ENCODE measurements at places on chromosomes 7 and 10.

DNA sequence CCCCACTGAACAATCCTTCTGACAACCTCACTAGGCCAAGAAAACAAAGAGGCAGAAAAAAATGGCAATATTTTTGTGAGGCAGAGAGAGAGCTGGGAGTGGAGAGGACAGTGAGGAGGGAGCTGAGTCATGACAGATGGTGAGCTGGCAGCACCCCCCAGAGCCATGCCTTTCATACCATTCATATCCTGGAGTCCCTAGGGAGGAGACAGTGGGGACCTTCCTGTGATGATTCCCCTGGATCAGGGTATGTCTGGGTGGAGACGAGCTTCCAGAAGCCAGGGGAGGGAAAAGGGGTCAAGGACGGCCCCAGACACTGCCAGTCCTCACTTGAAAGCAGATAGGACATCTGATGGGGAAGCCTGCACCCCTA lies 160.5 kb downstream of the ADAM12 start:
- DNase-seq, result no peak

GRCh38 chr7:45454771-45455170 lies 119.4 kb upstream of the ADCY1 start:
- no peak for DNase-seq

- peak; percentile 69 for DNase-seq
Measured at GRCh38 chr7:92447345-92448204, at the start of gene GATAD1. TSS of gene GATAD1 (plus strand) at chr7:92447482. CDS start at chr7:92447730, 248 bp downstream.

DNA sequence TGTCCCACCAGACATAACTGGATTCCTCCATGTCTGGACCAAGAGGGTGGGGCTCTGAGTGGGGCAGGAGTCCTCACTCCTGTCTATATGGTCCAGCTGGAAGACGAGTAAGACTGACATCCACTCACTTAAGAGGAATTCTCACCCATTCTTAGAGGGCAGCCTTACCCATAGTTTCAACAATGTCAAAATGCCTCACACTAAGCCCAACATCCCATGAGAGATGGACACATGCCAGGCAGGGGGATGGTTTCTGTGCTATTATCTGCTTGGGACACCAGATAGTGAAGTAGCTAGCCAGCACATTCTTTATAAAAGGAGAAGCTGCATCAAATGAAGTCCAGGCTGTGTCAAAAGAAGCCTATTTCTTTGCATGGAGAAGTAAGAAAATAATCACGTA lies 4.7 kb upstream of the LANCL2 start:
- no peak for DNase-seq

GRCh38 chr10:70458329-70459060 lies 17.0 kb upstream of the NODAL start:
- DNase-seq, result no peak

DNA sequence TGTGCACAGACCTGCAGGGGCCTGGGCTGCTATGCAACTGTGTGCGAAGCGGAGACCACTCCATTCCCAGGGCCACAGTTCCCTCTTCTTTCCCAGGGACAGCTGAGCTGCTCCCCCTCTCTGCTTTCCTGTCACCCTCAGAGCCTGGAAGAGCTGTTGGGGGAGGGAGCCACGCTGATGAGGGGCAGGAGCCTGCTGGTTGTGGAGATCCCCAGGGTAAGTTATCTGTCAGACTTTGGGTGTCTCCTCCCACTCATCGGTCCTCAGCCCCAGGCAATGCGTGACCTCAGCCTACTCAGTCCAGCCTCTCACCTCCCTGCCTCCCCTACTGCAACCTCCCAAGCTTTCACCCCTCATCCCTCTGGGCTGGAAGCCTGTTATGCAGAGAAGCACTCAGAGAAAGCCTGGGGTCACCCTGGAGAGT lies 53.5 kb downstream of the ZNF467 start:
- no peak for DNase-seq

DNA sequence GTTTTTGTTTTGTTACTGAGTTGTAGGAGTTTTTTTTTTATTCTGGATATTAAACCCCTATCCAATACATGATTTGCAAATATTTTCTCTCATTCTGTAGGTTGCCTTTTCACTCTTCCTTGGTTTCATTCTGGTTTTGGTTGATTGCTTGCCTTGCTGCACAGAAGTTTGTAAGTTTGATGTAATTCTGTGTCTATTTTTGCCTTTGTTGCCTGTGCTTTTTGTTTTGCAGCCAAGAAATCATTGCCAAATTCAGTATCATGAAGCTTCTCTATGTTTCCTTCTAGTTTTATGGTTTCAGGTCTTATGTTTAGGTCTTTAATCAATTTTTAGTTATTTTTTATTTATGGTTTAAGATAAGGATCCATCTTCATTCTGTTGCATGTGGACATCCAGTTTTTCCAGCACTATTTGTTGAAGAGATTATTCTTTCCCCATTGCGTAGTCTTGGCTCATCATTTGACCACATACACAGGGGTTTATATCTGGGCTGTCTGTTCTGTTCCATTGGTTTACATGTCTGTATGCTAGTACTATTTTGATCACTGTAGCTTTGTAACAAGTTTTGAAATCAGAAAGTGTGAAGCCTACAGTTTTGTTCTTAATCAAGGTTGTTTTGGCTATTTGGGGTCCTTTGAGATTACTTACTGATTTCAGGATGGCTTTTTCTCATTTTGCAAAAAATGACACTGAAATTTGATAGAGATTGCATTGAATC lies 26.4 kb downstream of the BMPR1A start:
- DNase-seq, result no peak

DNA sequence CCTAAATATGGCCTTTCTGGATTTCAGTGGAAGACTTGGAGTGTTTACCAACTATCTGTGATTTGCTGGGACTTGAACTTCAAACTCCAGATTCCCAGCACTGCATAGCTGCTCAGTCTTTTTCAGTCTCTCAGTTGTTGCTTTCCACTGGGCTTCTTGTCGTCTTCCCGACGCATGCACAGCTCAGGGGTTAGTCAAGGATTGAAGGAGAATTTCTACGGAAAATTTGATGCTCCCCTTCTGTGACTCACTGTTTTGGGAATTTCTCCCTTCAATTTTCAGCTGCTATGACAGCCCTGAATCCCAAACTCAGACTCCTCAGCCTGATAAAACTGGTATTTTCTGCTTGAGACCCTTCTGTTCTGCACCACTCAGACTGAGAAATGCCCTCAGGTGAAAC lies 91.7 kb downstream of the CYP26A1 start:
- DNase-seq, result no peak

GRCh38 chr7:134120405-134120804 lies 6.7 kb upstream of the LRGUK start:
- no peak for DNase-seq

DNA sequence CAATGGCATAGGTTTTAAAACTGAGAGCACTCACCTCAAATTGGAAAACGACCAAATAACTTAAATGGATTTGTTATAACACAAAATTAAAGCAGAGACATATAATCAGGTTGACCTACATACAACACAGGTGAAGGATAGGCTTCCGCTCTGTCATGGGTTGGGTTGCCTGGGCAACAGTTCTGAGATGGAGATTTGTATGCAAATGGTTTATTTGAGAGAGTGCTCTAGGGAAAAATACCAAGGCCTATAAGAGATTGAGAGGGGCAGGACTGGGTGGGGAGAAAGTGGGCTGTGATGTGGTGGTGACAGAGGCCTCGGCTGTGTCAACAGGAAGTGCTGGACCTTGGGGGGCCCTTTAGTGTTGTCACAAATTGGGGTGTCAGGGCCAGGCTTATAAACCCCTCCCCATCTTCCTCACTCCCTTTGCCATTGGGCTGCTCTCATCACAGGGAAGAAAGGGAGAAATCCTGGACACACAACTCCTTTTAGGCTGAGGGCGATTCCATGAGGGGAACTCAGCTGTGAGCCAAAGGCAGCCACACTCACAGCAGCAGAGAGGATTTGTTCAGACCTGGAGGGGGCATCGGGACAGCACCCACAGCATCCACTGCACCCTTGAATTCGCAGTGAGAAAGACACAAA lies 105.4 kb upstream of the LYZL1 start:
- no peak for DNase-seq

DNA sequence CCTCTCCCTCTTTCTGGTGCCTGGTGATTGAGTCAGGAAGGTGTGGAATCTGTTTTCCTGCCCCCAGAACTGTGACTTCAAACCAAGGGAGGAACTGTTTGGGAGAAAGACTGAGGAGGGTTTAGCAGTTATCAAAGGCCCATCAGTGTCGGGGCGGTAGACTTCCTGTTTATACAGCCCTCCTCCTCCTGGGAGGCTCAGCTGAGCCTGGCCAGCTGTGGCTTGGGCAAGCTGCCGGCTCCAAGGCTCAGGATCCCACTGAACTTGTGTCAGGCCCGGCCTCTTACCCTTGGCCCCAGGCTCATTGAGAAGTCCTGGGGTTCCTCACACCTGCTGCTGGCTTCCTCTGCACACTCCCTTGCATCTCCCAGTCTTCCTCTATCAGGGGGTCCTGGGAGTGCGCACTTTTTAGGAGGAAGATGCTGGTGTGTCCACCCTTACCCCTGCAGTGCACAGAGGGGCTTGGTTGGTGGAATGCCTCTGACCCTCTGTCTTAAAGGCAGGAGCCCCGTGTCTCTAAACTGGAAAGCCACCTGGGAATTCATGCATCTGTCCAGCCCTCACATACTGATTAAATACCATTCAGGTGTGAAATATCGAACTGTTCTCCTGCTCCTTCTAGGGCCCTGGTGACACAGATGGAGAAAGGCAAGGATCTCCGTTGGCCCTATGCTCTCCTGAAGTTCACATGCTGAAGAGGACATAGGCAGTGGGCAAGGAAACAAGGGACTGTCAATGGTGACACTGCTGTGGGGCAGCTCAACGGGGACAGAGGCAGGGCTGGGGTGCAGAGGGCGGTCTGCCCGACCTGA lies 32.4 kb downstream of the CXCL12 start:
- DNase-seq, result no peak

DNA sequence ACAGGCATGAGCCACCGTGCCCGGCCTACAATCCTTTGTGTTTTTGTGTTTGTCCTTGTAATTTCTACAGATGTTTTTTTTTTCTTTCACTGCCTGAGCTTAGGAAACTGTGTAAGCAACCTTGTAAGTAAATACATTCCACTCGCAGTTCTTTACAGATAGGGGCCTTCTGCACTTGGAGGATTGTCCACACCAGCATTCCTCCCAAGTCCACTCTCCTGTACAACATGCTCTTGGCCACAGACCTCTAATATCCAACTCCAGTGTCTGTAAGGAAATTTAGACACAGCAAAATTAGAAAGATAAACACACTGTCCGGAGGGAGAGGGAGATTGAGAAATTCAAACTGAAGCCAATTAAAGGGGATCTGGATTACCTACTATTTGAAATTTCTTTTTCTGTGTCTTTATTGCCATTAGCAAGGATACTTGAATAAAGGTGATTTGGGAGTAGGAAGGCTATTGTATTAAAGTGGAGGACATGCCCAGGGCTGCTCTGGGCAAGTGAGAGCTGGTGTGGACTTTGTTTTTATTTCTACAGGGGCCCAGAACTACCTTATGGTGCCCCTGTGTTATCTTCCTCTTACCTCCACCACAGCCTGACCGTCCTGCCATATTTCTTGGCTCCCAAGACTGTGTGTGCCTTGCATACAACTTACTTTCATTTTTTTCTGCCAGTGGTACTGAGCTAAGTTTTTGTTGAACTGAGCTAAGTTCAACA lies 9.7 kb downstream of the MXI1 start:
- no peak for DNase-seq

GRCh38 chr10:130885021-130885655 lies 426.4 kb downstream of the TCERG1L start:
- no peak for DNase-seq

DNA sequence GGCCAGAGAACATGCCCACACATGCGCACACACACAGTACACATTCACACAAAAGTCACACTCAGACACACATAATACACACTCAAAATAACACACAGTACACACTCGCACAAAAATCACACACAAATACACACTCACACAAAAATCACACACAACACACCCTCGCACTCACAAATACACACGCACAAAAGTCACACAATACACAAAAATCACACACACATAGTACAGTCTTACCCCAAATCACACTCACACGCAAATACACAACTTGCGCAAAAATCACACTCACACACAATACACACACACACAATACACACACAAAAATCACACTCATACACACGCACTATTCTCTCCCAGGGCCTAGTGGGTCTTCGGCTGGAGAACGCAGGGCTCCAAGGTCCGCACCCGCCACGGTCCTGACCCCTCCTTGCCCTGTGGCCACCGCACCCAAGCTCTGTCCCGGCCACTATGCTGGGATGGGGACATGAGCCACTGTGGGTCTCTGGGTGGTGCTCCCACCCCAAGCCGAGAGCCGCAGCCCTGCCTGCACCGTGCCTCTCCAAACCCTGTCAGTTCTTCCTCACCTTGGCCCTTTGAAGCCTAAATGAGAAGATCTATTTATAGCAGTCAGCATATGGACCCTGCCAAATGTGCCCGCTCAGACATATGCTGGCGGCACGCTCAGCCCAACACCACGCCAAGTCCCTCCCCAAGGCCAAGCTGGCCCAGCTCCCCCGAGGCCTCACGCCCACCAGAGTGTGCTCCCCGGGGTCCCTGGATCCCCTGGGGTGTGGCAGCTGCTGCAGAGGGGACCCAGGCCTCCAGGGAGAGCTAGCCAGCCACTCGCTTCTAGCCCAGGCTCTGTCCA lies 55.9 kb downstream of the ELFN1 start:
- no peak for DNase-seq

DNA sequence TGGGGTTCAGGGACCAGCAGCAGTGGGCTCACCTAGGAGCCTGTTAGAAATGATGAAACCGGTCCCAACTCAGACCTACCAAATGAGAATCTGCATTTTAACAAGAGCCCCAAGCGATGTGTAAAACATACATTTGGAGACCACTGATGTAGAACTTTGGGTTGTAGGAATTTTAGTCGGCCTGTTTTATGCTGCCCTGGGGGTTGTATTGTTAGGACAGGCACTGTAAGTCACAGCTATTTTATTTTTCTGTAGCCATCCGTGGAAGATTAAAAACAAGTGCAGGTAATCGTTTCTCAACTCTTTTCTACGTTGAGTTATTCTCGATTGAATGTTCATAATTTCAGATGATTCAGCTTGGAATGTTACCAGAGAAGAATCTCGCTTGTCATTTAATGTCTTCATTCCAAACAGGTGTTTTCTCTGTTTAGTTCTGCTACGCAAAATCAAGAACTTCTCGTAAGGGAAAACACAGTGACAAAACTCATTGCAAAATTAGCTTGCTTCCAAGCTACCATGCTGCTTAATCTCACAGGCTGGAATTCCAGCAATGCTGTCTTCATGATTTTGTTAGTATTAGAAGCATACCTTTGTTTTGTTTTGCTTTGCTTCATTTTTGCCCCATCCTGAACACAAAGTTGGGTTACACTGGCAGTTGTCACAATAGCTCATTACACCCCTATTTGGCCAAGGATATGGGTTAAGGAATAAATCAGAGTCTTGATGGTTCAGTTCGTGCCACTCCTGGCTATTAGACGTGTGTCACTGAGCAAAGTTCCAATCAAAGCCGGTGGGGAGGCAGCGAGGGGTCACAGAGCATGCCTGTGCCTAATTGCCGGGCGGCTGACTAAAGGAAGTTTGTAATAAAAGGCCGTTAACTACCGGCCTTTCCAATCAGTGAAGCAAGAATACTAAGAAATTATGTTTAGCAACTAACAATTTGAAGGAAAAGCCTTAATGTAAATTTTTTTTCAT lies 676.9 kb downstream of the GATA3 start:
- no peak for DNase-seq

Measured in T-helper 22 cell (primary cell).